ENCODE measurements at places on chromosomes 6 and 20.

DNA sequence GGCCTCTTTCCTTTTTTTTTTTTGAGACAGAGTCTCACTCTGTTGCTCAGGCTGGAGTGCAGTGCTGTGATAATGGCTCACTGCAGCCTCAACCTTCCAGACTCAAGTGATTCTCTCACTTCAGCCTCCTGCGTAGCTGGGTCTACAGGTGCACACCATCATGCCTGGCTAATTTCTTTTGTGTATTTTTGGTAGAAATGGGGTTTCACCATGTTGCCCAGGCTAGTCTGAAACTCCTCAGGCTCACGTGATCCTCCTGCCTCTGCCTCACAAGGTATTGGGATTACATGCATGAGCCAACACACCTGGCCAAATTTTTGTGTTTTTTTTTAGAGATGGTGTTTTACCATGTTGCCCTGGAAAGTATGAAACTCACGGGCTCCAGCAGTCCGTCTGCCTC, 29.3 kb downstream of the SRC start:
- no peak for DNase-seq

DNA sequence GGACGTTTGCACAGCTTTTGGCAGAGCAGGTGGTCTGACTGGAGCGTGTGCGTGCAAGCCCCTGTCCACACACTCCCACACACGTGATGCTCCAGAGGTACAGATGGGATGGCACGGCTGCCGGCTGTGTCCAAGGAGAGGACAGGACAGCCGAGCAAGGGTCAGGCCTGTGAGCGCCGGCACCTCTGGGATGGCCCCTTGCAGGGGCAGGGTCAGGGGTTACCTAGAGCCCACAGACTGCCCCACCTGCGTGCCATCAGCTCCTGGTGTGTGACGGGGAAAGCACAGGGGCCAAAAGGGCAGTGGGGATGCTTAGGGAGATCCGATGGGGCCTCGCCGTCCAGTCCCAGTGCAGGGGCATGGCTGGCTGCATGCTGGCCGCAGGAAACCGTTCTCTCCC, 189.7 kb downstream of the TAF4 start:
- DNase-seq, result no peak

DNA sequence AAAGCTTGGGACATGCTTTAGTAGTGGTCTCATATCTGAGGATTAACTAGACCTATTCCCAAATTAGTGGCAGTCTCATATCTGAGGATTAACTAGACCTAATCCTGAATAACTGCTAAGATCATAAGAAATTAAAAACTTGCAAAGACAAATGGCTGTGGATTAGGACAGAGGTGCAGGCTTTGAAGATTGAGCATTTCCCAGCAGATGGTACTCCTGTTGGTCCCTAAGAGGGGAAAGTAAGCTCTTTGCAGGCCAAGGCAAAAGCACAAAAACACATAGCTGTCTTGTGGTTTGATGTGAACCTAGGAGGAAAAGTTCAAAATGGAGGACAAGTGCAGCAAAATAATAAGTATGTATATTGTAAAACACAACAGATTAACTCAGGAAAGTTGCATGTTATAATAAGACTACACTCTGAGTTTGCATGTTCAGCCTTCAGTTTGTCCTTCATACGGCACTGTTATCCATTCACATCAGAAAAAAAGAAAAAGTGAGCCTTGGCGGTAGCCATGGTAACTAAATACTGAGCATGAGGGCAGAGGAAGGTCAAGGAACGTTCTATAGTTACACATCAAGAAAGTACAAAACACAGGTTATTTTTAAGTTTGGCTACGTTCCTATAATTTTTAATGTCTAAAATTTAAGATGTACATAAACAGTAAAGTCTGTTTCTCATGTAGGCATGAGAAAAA, 62.8 kb downstream of the FILIP1 start:
- DNase-seq, result no peak

DNA sequence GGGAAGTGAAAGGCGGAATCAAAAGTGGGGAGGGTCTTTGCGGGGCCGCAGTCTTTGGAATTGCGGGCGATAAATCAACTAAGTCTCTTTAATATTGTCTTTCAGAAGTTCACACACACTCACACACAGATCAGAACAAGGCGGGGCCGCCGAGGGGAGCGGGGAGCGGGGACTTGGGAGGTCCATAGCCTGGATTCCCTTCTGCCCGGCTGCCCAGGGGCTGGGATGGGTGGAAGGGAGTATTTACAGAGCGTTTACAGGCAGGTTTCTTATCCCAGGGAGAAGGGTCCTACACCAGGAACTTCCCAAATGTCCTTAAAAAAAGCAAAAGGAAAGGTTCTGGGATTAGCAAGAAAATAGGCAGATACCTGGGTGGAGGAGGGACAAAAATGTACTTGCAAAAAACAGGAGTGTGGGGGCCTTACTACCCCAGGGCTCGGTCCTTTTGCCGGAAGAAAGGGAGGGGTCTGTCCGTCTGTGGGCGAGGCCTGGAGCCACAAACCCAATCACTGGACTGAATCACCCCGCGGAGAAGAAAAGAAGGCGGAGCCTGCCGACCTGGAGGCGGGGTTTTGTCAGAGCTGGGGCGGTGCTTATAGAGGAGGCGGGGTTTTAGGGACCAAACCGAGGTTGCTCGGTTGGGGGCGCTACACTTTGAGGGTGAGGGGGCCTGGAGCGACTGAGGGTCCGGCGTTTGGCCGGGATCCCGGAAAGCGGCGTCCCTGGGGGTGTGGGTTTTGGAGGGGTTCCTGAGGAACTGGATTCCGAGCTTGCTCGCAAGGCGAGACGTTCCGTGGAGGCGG, 3.2 kb downstream of the PRRT1 start:
- peak; percentile 70 for DNase-seq

DNA sequence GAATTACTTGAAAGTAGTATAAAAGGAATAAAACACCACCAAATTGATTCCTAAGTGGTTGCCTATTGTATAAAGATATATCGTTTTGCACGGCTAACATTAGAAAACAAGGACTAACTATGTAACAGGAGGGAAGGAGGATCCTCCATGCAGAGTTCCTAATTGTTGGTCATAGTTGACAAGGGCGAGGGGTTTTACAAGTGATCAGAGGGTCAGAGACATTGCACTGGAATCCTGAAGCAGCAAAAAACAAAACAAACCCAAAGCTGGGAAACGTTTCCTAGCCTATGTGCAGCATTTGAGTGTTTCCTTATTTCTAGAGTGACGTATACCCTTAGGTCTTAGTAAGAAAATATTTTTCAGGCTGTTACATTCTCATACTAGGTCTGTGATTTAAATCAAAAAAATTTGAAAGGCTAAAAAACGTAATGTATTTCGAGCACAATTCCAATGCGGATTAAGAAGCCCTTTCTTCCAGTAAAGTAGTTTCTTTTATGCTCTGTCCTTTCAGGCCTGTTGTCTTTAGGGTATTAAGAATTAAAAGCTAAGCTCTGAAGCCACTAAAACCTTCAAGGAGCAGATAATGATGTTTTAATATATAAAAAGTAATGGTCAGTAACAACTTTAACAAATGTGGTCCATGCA, 373.8 kb upstream of the MMS22L start:
- DNase-seq, result no peak

DNA sequence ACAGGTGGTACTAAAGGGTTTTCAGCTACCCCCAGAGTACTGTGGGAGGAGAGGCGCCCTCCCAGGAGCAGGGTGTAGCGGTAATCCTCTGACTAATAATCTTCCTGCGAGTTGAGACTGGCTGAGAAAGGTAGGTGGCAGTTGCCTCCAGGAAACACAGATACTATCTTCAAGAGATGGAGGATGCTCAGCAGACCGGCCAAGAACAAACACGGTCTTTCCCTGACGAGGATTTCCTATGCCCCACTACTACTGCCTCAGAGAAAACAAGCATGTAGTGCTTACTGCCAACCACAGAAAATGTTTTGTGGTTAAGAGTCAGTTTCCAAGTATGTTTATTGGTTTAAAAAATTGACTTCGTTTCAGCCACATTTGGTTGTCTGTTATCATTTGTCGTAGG, 26.8 kb downstream of the C6orf89 start:
- DNase-seq, result no peak

- DNase-seq, result no peak
These were observed 486.0 kb downstream of the MAFB start for GRCh38 chr20:40203032-40203431.

DNA sequence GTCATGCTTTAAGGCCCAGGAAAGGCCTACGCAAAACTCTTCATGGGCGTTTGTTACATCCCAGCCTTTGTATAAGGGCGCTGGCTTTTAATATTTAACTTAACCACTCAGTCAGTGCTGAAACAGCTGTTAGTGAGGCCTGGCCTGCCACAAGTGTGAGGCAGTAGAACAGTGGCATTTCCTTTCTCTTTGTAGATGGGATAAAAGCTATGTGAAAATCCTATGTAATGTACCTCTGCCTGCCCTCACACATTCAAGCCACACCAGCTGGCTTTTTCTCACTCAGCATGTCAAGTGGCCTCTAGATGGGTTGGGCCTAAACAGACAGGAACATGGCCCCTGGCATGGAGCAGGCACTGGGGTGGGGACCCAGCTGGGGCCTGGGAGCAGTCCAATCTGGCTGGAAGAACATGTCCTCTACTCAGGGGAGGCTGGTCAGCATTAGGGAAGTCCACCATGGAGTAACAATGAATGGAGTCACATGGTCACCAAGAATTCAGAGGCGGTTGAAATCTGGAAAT, 20.7 kb downstream of the CGA start:
- DNase-seq, result no peak

DNA sequence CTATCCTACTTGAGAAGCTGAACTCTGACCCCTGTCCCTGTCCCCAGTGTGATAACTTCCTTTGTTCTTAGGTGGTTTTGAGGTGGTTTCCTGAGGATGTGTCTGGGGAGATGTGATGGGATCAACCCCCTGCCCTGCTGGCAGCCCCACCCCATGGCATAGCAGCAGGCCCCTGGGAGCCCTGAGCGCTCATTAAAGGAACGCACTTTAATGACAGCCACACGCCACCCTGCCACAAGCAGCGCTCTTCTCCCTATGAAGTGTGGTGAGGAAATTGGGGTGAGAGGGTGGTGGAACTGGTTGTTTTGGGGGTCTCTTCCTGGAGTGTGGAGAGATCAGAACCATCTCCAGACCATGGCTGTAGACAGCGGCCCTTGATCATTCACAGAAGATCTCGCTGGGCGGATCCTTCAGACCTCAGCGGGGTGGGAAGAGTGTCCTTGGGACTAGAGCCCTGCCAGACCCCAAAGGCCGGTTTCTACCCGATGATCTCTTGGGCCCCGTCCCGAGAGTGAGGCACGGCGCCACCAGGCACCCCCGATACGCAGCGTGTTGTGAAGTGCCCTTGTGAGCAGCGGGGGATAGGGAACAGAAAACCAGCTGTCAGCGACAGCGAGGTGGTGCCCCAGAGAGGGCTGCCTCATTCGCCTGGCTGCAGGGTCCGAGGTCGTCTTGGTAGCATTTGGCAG, 45.4 kb downstream of the SYNJ2 start:
- no peak for DNase-seq

DNA sequence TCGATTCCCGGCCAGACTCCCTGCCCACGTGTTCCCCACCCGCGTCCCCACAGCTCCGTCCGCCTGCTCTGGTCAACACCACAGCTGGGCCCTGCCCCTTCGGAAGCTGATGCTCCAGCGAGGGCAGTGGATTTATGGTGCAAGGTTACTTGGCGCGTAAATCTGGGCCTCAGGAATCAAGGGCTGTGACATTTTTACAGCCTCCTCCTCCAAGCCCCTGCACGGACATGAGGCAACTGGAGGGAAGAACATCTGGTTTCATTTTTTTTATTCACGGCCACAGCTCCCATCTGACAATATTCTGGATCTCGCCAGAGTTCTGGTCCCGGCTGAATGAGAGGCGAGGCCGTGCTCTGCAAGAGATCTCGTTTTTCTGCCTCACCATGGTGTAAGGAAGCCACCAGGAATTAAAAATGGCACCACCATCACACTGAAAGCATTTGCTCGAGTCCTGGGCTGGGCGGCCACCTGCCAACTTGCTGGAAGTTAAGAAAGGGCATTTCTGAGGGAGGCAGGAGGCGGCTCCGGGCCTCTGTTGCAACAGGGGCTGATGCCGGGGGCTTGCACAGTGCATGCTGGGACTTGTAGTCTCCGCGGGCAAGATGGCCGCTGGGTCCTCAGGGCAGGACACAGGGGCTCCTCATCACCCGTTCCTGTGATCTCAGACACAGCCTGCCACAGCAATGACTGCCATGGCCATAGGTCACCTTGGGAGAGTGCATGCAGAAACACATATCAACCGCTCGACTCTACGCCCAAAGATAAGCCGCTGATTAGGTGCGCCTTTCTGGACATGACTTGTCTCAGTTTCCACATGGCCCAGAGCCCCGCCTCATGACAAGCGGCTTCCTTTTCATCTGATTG, 148.5 kb downstream of the LY86 start:
- DNase-seq, result no peak

DNA sequence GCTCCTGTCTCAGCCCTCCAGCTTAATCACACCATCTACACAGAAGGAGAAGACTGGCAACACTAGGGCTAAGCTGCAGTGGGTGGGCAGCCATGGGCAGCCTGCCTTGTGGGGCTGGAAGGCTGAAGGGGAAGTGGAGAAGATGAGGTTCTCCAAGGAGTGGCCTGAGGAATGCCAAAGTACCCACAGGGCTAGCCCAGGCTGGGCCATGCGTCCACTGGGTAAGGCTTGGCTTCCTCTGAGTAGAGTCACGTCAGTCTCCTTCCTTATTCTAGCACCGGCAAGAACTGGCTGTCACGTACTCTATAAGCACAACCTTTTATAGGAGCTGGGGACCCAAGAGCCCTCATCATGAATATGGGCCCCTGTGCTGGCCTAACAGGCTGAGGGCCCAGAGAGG, 110.6 kb upstream of the SIRPA start:
- no peak for DNase-seq

DNA sequence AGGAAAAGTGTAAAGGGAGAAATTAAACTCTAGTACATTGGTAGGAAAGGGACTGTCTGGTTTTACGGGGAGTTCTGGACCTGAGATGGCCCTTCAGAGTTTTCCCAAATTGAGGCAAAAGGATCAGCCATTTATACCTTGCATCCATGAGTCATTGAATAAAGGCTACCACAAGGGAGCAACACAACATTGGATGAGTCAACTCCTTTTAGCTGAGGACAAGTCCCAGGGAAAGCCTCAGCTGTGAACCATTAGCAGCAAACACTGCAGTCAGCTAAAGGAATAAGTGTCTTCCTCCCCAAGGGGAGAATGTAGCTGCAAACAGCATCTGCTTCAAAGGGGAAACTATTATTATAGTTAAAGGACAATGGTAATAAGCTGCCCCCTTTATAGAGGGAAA, 468.7 kb upstream of the ID4 start:
- no peak for DNase-seq
